Epithelial cell of alveolus of lung (primary cell): ENCODE measurements at places on chromosomes 11 and 22. TPM values are rescaled to one million over a fixed set of nuclear protein-coding genes. Genes with fewer than 3 reads are reported as not detected.

Gene TTLL1
- total RNA-seq, result 6.2 and 8.4 TPM in 2 replicates

Gene TMPRSS5
- 0.32 TPM in 1 of 2 replicates, not detected in the other for total RNA-seq

Gene CELSR1
- total RNA-seq, result 1.6 and 5.2 TPM in 2 replicates

Gene POU2AF1
- under 0.01 TPM in 1 of 2 replicates, not detected in the other for total RNA-seq

Gene RNF121
- total RNA-seq, result 27.2 and 29.1 TPM in 2 replicates

Gene OR52I1
- total RNA-seq, result not detected in 2 replicates

Gene NEFH
- 1.3 and 2.2 TPM in 2 replicates for total RNA-seq

Gene MYEOV
- total RNA-seq, result 1.0 and 3.9 TPM in 2 replicates

Gene RFPL3
- total RNA-seq, result not detected in 2 replicates

Gene FIBIN
- 40.3 and 48.1 TPM in 2 replicates for total RNA-seq

Gene PRRG4
- 0.13 TPM in 1 of 2 replicates, not detected in the other for total RNA-seq

Gene ARHGAP42
- total RNA-seq, result 7.6 and 10.1 TPM in 2 replicates

Gene KCTD21
- 5.3 and 11.2 TPM in 2 replicates for total RNA-seq

Gene IL17REL
- not detected in 2 replicates for total RNA-seq

Gene OR5P2
- total RNA-seq, result not detected in 2 replicates

Gene RPL27A
- 1,623 and 1,999 TPM in 2 replicates for total RNA-seq

Gene TMPRSS4
- total RNA-seq, result not detected in 2 replicates

Gene CACNA1I
- under 0.01 and 0.16 TPM in 2 replicates for total RNA-seq

Gene KREMEN1
- 9.2 and 15.6 TPM in 2 replicates for total RNA-seq

Gene PTGDR2
- total RNA-seq, result 2.5 and 6.8 TPM in 2 replicates

Gene PYGM
- total RNA-seq, result 0.52 and 2.8 TPM in 2 replicates

Gene EFEMP2
- total RNA-seq, result 127 and 206 TPM in 2 replicates

Gene ELFN2
- 1.4 and 4.0 TPM in 2 replicates for total RNA-seq

Gene METTL15
- total RNA-seq, result 12.9 and 14.6 TPM in 2 replicates

Gene OR6T1
- not detected in 2 replicates for total RNA-seq

Gene NPTXR
- 0.78 and 4.4 TPM in 2 replicates for total RNA-seq

Gene B4GAT1
- 46.4 and 72.1 TPM in 2 replicates for total RNA-seq

Gene DPP3
- total RNA-seq, result 40.3 and 61.2 TPM in 2 replicates

Gene MUC15
- not detected in 2 replicates for total RNA-seq

Gene OR5B3
- not detected in 2 replicates for total RNA-seq

Gene OR2AT4
- not detected in 2 replicates for total RNA-seq

Gene SLC22A9
- total RNA-seq, result not detected in 2 replicates

Gene CECR2
- 0.91 and 2.8 TPM in 2 replicates for total RNA-seq

Gene DEPDC7
- total RNA-seq, result 4.7 and 5.7 TPM in 2 replicates

Gene IGSF22
- not detected in 2 replicates for total RNA-seq

Gene JAML
- not detected in 2 replicates for total RNA-seq
